ENCODE measurements at places on chromosomes 3 and 15.

DNA sequence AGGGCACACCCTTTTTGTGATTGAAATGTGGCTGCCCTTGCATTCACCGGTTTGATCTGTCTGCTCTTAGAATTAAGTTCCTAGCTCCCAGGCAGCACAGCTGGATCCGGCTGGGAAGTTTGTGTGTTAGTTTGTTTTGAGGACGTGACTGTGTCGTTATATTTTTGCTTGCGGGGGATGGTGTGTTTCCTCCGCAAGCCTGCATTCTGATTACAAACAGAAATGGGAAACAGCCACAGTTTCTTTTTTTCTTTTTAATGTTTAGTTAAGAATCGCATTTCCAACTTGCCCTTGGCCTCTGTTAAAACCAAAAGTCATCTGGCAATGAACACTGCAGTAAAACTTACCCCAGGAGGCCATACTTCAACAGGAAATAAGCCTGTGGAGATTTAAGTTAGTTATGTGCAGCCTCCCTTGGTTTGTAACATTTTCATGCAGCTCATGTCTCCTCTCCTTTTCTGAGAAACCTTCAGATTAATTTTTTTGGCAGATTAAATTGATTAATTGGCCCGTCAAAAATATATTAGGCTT is 888 bp downstream of the TMOD3 start:
- peaks cover under 1% of the 10 kb centered on the region for H3K36me3 ChIP-seq
- peak overlapping the region; percentile 83 for H3K4me3 ChIP-seq
- no peaks in the 10 kb centered on the region for H3K27me3 ChIP-seq
- peak overlapping the region; percentile 73 for H3K27ac ChIP-seq

DNA sequence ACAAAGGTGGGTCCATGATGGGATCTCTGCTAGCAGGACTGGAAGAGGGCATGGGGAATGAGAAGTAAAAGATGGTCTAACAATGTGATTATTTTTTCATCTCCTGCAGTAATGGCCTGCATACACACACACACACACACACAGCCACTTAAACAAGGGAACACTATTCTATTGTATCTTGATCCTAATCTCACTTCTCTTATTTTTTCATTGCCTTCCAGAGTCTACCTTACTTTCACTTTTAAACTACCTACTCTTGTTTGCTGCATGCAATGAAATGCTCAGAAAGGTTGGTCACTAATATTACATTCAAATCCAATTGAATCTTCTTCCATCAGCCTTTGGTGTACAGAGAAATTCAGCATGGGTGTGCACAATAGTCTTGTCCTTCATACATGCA is 853.8 kb downstream of the IGSF11 start:
- H3K27me3 ChIP-seq = no peaks in the 10 kb centered on the region
- no peaks in the 10 kb centered on the region for H3K36me3 ChIP-seq
- DNase-seq = no peak
- H3K4me1 ChIP-seq = no peaks in the 10 kb centered on the region
- H3K4me3 ChIP-seq = no peak overlapping the region

GRCh38 chr15:91892436-91892835 is 38.9 kb downstream of the SLCO3A1 start:
- H3K36me3 ChIP-seq = no peaks in the 10 kb centered on the region
- H3K4me3 ChIP-seq = no peak overlapping the region
- DNase-seq = no peak
- no peaks in the 10 kb centered on the region for H3K27me3 ChIP-seq
- H3K27ac ChIP-seq = no peak overlapping the region

GRCh38 chr3:108500728-108501127 is 9.7 kb downstream of the MYH15 start:
- H3K36me3 ChIP-seq = no peaks in the 10 kb centered on the region
- H3K4me3 ChIP-seq = no peak overlapping the region
- H3K4me1 ChIP-seq = no peaks in the 10 kb centered on the region
- H3K27ac ChIP-seq = no peak overlapping the region

DNA sequence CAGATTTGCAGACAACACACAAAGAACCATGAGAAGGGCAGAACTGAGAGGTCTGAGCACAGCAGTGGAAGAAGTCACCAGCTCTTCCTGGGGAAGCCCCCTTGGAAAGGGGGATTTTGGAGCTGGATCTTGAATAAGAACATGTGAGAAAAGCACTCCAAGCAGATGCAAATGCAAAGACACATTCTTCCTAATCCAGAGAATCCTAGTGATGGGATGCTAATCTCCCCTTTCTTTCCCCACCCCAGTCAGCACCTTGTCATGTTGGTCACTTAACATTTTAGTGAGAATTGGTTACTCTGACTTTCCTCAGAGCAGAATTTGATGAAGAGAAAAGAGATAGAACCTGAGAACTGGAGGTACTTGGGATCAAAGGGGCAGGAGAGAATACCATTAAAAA is 148.5 kb downstream of the SSR3 start:
- H3K4me3 ChIP-seq = no peak overlapping the region
- H3K27ac ChIP-seq = no peak overlapping the region
- no peaks in the 10 kb centered on the region for H3K4me1 ChIP-seq

- no peaks in the 10 kb centered on the region for H3K27me3 ChIP-seq
- no peak for DNase-seq
- no peak overlapping the region for H3K27ac ChIP-seq
- H3K36me3 ChIP-seq = peaks cover 12% of the 10 kb centered on the region
- H3K4me3 ChIP-seq = no peak overlapping the region
Observed at GRCh38 chr15:100645671-100646070, 43.3 kb downstream of the ASB7 start.

DNA sequence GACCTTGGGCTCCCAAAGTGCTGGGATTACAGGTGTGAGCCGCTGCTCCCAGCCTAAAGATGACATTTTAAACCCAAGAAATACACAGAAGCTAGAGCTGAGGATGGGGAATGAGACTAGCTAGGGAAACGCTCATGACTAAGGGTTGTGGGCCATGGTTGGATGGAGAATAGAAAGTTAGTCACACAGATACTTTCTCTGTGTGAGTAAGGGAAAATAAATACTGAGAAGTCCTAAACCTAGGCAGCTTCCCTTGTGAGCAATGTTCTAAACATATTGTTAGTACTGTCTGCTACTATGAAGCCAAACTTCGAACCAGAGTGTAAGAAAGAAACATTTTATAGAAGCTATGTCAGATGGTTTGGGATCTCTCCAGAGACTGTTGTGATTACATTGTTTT is 304.8 kb upstream of the STAC start:
- H3K36me3 ChIP-seq = no peaks in the 10 kb centered on the region
- no peak for DNase-seq
- H3K27ac ChIP-seq = no peak overlapping the region
- no peak overlapping the region for H3K4me3 ChIP-seq
- H3K27me3 ChIP-seq = no peaks in the 10 kb centered on the region
- H3K4me1 ChIP-seq = no peaks in the 10 kb centered on the region

All from HepG2 (cell line).